ENCODE measurements at places on chromosomes 16 and 17.
A peak's percentile ranks its signal among the peaks of the same experiment; 100 is the strongest.

GRCh38 chr17:46732160-46732559, 86.3 kb downstream of the WNT3 start:
- no peak for DNase-seq

GRCh38 chr16:81574168-81574567, 129.6 kb downstream of the CMIP start:
- no peak for DNase-seq

DNA sequence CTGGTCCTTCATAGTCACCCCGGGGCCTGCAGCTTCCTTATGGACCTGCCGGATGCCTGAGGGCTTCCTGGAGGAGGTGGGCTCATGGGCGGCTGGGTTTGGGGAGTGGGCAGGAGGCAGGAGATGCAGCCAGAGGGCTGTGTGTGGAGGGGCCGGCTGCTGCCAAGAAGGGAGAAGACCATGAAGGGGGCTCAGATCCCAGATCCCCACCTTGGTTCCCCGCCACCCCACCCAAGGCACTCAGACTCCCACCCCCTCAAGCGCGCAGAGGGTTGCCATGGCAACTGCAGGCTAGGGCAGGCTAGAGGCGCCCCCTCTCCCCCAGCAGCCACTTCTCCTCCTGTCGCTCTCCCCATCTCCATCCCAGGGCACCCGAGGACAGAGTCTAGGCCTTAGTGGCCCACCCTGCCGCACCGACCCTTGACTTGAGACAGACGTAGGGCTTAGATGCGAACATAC, 104.5 kb downstream of the CRLF3 start:
- no peak for DNase-seq

DNA sequence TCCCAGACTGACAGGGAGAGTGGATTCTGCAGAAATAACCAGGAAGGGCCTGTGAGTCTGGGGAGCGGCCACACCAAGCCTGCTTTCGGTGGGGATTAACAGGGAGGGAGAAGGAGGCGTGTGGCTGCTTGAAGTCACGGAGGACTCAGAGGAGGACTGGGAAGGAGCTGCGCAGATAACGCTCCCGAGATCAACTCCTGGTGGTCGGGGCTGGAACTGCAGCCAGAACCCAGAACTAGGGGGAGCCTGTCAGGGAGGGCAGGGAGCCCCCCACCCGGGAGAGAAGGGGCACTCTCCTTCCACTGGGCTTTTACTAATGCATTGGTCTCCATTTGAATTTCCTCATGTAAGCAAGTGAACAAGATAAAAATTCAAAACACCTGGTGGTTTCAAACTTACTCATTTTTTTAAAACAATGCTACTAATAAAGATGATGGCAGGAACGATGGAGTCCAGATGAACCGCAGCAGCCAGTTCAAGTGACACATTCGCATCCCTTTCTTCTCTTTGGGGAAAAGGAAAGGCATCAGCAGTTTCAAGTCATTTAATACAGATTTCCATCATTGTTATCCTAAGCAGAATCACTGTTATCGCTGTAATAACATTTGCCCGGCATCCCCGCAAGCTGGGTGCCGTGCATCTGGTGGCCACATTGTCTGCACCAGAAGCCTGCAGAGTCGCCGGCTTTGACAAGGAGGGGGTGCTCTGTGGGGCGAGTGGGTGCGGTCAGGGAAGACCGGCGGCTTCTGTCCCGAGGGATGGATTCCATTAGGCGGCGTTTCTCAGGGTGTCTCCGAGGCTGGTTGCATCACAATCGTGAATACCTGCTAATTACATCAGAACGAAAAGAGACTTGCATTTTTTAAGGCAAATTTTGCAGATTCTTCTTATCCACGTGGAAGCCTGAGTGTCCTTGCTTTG, 183.0 kb downstream of the FOXL1 start:
- DNase-seq: peak; percentile 62

DNA sequence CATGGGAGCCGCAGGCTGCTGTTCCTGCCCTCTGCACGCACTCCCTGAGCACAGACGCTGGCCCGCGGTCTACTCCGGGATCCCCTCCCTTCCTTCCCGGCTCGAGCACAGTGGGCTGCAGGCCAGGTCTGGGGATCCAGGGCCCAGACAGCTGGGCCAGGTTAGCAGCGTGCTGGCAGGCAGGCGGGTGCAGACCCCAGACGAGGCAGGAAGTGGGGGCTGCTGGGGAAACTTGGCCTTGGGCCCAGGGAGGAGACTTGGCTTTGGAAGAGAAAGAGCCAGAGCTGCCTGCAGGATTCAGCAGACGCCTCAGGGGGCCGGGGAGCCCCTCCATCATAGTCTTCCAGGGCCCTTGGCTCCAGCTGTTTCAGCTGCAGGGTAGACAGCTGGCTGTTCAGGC, 30.2 kb upstream of the ABCC3 start:
- DNase-seq: no peak

DNA sequence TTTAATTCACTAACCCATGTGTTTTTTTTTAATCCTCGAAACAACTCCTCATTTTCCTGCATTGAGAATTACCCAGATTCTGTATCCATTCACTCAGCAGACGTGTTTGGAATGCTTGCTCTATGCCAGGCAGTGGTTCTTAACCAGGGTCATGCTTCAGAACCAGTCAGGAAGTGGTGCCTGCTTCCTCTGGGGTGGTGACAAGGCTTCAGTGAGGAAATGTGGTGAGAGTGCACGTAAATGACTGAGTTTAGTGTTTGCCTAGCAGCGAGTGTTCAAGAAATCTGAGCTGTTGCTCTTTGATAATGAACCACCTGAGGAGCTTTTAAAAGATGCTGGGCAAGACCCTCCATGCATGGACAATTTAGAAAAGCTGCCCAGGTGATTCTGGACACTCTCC, 9.9 kb downstream of the ZFP90 start:
- no peak for DNase-seq

- no peak for DNase-seq
Measured at GRCh38 chr17:16005636-16006035, 6.0 kb downstream of the TTC19 start.

GRCh38 chr17:37086334-37086733, 137.6 kb downstream of the AATF start:
- no peak for DNase-seq

DNA sequence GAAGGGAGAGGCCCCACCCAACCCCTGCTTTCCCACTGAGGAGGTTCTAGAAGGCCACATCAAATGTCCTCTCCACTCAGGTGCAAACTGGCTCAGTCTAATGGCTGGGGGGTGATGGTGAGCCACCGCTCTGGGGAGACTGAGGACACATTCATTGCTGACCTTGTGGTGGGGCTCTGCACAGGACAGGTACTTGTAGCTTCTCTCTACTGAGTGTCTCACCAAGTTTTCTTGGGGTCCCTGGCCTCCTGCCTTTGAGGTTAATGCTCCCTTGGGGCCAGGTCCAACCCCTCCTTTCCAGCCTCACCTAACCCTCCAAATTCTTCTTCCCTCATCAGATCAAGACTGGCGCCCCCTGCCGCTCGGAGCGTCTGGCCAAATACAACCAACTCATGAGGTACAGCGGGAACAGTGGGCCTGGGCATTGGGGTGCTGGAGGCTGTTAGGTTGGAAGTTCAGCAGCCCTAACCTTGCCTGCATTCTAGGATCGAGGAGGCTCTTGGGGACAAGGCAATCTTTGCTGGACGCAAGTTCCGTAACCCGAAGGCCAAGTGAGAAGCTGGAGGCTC, 5.7 kb downstream of the ENO3 start:
- peak; percentile 68 for DNase-seq

GRCh38 chr16:67882374-67883145, 2.1 kb upstream of the NRN1L start:
- DNase-seq: no peak

DNA sequence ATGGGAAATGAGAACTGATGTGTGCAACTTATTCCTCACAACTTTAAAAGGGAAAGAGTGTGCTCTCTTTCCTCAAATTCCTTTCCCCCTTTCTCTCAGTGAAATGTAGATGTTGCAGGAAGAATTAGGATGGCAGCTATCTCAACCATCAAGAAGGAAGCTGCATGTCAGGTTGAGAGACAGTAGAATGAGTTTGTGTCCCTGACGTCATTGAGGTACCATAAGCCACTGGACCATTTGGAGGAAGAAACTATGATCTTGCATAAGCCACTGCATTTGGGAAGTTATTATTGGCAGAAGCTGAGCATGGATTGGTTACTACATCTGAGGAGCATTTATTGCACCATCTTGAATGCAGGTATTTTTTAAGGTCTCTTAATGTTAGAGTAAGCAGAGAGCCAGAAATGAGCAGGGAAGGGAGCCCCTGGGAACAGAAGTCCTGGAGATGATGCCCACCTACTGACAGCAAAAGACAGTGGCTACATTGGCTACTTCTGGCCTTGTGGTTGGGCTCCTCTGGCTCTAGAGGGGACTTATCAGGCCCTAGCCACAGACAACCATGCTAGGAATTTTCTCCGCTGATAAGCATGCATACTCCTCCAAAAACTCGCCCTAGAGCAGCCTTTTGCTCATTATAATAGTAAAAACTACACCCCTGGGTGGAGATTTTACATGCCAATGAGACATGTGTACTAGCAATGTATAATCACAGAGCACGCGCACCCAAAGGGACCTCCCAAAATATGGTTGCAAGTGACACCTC, 249.0 kb upstream of the SALL1 start:
- no peak for DNase-seq

DNA sequence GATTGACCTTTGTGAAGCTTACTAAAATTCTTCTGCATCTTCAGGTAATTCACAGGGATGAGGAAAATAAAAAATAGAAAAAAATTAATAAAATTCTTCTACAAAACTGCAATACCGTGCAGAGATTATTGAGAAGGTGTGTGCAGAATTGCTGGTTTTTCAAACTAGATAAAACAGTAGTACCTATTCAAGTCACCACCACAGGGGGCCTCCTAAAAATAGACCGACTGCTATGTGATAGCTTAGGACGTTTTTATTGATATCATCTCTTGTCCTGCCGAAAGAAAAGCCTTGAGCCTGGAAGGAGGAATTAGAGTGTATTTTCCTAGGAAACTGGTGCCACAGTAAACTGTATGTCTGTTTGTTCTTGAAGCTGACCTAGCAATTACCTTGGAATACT, 325.9 kb downstream of the ZFHX3 start:
- no peak for DNase-seq

All from hematopoietic multipotent progenitor cell treated with erythropoietin and hydrocortisone succinate and interleukin-3 and kit ligand, for 4 days (in vitro differentiated cells).